ENCODE measurements at places on chromosomes 13 and 19.

DNA sequence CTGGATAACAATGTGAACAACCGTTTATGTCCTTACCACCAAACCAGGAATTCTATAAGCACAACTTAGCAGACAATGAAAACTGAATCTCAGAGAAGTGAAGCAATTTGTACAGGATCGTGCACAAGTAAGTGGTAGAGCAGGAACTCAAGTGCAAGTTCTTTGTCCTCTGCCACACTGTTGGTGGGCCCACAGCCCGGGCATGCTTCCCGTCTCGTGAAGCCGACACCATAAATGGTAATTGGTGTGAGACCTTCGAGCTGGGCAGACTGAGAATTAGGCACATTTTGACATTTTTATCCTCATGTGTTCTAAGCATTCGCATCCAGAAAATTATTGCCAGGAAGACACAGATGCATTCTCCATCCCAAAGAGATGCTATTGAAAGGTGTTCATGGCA lies 27.9 kb upstream of the FLT1 start:
- no peak for DNase-seq

DNA sequence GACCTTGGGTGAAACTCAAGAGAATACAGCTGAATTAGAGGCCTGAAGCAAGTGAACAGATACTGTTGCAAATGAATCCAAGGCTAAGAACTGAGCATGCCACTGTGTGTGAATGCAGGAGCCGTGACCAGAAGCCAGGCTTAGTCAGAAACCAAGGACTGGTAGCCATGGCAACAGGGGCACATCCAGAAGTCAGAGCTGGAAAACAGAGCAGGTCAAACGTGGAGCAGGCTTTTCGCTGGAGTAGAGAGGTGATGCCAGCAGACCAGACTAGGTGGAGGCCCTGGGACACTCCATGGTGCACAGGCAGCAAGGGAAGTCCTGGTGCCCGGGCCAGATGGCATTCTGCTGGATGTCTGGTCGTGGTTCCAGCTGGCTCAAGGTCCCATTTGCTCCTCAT lies 564.1 kb downstream of the PCDH9 start:
- peak; percentile 93 for DNase-seq

DNA sequence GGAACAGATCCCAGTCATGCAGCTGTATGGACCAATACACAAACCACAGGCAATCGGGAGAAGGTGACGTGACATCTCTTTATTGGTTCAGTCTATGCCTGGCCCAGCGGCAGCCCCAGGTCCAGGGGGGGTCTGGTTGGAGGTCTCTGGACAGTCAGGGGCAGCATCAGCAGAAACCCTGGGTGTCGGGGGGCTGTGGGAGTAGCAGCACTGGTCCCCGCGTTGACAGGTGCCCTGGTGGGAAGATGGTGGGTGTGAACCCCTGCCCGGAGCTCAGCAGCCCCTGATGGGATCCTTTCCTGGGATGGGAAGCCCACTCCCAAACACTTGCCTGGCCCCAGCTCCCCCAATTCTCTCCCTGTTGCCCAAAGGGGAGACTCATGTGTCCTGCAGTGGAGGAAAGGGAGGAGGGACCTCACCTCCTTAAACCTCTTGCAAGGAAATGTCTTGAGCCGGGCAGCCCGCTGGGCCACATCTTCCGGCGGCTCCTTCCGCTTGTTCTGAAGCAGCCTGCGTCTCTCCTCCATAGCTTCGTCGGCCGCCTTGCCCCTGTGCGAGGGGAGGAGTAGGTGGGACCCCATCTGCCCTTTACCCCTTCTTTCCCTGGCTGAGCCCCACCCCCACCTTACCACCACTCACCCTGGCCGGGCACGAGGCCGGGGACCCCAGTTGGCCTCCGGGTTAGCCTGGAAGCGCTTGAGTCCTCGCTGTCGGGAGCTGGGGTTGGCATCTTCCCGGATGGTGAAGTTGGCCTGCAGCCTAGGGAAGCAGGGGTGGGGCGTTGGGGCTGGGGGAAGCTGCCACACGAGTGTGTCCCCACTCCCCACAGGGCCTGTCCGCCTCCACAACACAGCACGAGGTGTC lies 2.4 kb upstream of the LYL1 start:
- DNase-seq: no peak

GRCh38 chr13:107715496-107715895 lies 499.8 kb downstream of the LIG4 start:
- DNase-seq: no peak

GRCh38 chr19:40280608-40281221 lies 4.4 kb downstream of the AKT2 start:
- no peak for DNase-seq

DNA sequence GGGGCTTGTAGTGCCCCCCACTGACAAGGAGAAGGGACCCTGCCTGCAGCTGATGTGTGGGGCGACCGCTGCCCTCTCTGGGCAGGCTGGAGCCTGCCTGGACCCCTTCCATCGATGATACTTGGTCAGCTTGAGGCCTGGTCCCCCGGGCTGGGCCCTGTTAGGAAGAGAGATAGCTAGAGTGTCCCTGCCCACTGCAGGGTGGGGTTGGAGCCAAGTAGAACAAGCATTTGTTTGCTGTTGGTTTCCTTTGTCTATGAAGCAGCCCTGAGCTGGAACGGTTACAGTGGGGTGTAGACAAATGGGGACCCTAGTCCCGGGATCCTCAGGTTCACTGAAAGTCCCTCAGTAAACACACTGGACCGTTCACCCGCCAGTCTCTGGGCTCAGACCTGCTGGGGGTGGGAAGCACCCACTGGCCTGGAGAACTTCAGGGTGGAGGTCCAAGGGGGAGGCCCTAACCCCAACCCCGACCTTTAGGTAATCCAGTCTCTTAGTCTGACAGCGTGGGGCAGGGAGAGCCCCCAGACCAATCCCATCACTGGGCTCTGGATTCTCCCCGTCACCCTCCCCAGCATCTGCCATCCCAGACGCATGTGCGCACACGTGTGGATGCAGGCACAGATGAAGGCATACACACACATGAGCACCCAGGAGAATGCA lies 204.8 kb upstream of the ZNF536 start:
- DNase-seq: no peak

DNA sequence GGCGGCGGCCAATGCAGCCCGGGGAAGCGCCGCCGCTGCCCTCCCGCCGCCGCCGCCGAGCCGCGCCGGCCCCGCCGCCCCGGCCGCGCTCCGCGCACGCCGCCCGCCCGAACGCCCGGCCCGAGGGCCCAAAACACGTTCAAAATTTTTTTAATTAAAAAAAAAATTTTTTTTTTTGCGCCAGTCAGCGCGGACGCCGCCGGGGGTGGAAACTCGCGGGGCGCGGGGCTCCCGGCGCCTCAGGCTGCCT lies 468 bp downstream of the HMGB1 start:
- DNase-seq: no peak

- no peak for DNase-seq
Measured at GRCh38 chr19:2034729-2035589, 16.1 kb downstream of the MKNK2 start.

DNA sequence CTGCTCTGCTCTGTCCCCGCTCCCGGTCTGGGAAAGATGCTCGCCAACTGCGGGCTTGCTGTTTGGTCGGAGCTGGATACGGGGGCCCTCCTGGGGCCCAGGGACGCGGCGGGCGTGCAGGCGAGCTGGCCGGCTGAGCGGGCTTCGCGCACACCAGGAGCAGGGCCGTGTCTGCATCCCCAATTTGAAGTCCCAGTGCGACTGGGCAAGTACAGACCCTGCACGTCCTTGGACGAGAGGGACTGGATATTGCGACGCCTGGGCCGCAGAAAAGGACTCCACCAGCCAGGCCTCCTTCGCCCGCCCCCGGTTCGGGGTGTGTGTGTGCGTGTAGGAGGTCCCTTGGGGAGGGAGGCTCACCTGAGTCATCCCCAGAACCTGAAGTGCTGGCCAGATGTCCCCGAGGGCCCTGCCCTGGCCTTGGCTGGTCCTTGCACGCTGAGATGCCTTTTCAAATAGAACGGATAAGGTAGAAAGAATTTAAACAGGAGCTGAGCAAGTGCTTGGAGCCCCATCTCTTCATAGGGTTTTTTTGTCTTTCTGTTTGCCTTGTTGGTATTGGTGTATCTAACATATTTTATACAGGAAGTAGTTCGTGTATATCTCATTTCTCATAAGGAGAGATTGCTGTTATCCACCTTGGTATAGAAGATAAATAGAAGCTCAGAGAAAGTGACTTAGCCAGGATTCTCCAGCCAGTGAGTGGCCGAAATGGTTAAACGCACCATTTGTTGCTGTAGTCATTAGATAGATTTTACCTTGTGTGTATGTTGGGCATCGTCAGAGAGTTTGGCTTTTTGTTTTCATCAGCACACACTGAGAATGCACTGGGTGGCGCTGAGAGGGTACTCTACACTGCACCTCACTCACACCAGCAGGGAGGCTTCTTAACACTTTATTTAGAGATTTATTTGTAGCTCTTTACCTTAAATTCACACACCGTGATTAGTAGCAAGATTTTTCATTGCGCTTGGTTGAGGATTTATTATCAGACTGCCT lies 1.1 kb downstream of the NAXD start:
- peak; percentile 82 for DNase-seq

GRCh38 chr19:36030264-36031148 lies 2.2 kb downstream of the CLIP3 start:
- peak; percentile 42 for DNase-seq

DNA sequence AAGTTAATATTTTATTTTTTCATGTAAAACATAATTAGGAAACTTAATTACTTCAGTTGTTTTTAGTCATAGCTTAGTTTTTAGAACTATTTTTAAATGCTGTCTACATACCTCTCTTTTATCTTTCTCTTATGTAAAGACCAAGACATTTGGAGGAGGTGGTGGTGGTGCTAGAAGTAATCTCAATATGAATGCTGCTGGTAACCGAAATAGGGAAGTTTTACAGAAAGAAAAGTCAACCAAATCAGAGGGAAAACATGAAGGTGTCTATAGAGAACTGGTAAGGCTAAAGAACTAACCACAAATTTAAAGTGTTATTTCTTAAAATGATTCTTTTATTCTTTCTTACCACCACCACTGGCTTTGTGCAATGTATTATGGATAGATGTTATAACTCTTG lies 97.3 kb downstream of the TDRD3 start:
- no peak for DNase-seq

GRCh38 chr13:38967446-38967845 lies 23.2 kb downstream of the STOML3 start:
- no peak for DNase-seq

DNA sequence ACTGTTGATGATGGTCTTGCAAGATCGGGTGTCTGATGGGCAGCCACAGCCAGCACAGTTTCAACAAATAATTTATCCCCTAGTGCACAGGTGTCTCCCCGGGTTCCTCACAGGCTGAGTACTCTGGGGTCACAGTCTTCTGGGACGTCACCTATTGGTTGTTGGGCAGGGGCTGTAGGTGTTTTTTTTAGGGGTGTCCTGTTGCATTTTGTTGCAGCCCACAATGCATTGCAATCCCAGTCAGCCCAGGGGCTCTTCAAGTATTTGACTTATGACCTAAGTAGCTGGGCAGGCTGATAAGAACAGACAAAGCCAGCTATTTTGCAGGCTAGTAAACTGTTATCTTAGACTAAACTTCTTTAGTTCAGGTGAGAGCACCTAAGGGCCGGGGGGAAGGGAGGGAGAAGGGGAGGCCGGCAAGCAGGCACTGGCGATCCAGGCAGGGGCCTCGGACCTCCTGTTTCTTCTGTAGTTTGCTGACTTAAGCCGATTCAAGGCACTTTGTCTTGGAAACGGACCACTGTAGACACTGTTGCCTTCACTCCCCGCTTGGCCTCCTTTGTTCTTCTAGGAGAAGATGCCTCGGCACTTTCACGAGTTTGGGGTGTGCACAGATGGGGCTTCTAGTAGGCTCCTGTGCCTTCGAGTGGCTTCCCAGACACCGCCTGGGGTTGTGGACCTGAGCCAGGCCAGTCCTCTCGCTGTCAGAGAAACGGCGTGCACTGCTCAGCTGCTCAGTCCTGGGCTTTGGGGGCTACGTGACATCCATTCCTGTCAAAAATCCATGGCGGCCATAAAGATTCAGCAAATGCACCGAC lies 33.9 kb upstream of the GRTP1 start:
- no peak for DNase-seq

GRCh38 chr19:34075661-34076091 lies 96.6 kb upstream of the LSM14A start:
- DNase-seq: peak; percentile 5

GRCh38 chr19:4416268-4416667 lies 13.8 kb downstream of the CHAF1A start:
- no peak for DNase-seq

DNA sequence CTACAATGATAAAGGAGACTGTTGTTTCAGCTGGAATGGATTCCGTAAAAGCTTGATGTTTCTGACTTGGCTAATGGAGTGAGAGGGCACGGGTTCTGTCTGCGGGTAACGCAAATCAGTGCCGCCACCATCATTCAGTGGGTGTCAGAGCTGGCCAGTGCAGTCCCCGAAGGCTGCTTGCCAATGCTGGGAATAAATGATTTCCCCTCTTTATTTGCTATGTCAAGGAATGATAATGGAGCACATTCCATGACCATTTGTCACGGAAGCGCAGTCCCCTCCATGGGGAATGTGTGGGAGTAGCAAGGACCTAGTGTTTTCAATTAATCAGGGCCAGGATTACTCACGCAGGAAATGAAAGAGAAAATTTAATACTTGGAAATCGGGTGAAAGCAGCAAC lies 899.3 kb downstream of the UQCRFS1 start:
- DNase-seq: peak; percentile 95

GRCh38 chr19:10278935-10279334 lies 7.8 kb upstream of the ICAM4 start:
- DNase-seq: no peak

DNA sequence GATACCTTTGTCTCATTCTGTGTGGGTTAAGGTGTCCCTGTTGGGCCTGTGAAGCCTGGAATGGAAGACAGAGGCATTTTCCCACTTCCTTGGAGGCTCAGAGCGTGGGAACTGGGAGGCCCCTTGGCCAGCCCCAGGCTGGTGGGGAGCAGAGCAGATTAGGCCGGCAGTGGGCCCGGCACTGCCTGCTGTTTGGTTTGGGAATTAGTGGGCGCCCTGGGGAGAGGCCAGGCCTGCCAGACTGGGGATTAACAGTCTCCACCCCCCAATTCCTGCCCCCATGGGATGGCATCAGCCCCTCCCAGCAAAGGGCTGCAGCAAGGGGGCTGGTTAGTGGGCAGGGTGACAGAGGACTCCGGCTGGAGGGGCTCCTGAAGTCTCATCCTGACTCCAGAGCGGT lies 3.1 kb upstream of the BEST2 start:
- DNase-seq: no peak

- DNase-seq: peak; percentile 92
Measured at GRCh38 chr13:95267662-95268342, 33.4 kb downstream of the ABCC4 start.
